ENCODE measurements at places on chromosomes 1 and 21.

GRCh38 chr1:2098839-2099785, 48.9 kb downstream of the PRKCZ start:
- DNase-seq = no peak

DNA sequence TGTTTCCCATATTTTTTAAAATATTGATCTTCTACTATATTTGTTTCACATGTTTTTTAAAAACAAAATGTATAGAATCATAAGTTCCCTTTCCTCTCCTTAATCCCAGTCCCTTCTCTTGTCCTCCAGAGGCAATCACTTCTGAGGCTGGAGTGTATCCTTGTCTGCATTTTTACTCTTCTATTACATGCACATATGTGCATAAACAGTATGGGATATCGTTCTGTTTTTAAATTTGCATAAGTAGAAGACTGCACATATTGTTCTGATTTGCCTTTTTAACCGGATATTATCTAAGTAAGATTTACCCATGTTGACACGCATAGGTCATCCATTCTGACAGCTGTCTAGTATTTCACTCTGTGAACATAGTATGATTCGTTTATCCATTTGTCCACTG, 142.0 kb downstream of the TRABD2B start:
- no peak for DNase-seq

GRCh38 chr21:45983649-45983965, 2.0 kb downstream of the COL6A1 start:
- DNase-seq = no peak

GRCh38 chr1:180358649-180359048, 128.6 kb downstream of the LHX4 start:
- DNase-seq = no peak

DNA sequence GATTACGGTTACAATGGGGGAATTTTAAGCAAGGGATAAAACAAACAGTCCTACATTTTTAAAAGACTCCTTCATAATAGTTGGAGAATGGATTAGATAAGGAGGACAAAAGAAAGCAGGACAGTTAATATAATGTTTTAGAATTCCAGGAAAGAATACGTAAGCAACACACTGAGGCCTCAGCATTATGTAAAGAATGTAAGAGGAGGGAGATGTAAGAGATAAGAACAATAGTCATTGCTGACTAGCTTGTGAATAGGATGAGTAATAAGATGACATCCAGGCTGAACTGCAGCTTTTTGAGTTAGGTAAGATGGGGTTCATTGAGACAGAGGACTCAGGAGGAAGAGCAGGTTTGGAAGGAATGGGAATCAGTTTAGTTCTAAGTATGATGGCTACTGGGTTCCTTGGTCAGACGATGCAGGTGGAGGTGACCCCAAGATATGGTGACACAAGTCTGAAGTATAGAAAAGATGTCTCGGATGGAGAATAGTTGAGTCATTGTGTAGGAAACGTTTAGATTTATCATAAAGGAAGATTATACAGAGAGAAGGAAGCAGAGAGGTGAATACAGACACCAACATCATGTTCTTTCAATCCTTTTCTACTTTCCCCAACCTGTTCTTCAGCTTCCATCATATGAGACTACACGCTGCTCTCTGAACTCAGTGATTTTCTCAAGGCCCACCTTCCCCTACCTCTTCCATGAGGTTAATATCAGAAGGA, 372.8 kb downstream of the PTBP2 start:
- no peak for DNase-seq

GRCh38 chr1:17831597-17831996, 76.5 kb downstream of the ACTL8 start:
- DNase-seq = no peak

GRCh38 chr1:181295217-181295616, 188.1 kb upstream of the CACNA1E start:
- no peak for DNase-seq

DNA sequence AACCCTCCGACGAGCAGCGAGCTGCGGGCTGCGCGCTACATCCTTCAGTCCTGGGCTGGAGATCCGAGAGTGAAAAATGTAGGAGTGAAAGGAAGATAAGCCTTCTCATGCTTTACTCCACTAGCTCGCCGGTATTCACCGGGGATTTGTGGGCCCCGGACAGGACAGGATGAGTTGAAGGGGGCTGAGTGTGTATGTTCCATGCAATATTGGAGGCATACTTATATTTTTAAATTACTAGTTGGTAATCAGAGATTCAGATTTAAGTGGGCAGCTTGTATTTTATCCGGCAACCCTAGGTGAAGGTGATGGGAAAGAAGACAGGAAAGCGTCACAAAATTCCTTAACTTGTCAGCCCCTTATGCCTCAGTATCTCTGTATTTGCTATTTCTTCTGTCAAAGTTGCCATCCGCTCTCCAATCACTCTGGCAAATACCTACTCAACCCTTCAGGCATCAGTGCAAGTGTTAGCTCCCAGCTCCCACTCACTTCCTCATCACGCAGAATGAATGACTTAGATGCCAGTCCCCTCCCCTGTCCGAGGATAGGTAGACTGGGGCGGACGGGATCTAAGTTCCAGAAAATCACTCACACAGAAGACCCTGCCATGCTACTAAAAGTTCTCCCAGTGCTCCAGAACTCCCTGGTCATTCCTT, 503 bp upstream of the PIGM start:
- no peak for DNase-seq

GRCh38 chr1:36924282-36924811, 110.0 kb downstream of the GRIK3 start:
- no peak for DNase-seq

DNA sequence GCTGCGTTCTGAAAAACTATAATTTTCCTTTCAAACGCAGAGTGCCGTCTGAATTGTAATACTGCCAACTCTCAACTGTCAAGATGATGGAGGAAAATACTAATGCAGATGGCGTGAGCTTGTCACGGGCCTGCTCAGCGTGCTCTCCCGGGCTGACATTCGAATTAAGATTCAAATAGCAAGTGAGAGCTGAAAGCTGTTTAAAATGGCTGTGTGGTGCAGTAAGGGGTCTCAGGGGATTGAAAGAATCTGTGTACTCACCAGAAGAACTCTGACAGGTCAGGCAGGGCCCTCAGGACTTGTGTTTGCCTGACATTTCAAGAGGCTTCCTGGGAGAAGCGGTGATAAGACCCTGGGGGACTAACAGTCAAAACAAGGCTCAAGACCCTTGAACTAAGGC, 33.1 kb downstream of the ZMYND12 start:
- no peak for DNase-seq

DNA sequence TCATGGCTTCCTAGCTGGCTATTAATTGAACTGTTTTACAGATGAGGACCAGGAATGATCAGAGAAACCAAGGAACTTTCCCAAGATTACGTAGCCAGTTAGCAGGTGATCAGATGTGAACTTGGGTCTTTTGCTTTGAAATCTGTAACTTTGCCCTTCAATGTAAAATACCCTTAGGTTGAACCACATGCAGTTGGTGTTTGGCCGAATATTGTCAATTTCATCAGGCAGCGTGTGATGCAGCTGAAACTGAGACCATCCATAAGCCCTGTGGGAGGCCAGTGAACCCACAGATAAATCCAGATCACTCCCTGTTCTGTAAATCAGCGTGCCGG, 150.8 kb downstream of the ETS2 start:
- DNase-seq = no peak

GRCh38 chr1:111842411-111842810, 86.7 kb downstream of the DDX20 start:
- DNase-seq = no peak

DNA sequence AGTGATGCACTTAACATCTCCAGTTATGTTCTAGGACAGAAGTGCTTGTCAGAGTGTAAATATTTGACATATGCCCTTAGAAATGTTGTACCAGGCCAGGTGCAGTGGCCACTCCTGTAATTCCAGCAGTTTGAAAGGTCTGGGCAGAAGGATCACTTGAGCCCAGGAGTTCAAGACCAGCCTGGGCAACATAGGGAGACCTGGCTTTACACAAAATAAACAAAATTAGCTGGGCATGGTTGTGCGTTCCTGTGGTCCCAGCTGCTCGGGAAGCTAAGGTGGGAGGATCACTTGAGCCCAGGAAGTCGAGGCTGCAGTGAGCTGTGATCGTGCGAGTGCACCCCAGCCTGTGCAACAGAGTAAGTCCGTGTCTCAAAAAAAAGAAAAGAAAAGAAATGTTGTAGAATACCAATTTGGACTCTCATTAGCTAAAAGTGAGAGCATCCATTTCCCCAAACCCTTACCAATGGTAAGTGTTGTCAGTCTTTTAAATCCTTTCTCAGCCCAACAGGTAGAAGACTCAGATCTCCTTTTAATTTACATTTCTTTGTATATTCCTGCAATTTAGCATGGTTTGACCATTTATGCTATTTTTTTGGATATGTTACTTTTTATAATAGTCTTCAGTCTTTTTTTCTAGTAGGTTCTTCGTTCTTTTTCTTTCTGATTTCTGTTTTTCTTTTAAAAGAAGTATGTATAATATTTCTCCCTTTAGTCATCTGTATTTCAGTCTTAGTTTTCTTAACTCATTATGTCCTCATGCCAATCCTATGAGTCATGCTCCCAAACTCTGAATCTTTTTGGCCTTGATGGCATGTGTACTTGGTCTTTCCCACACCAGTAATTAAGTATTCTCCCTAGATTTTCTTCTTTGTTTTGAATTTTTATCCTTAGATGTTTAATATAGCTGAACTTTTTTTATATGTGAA, 74.4 kb downstream of the CAMTA1 start:
- no peak for DNase-seq

- no peak for DNase-seq
Observed at GRCh38 chr1:211336161-211336560, 9.5 kb downstream of the TRAF5 start.

DNA sequence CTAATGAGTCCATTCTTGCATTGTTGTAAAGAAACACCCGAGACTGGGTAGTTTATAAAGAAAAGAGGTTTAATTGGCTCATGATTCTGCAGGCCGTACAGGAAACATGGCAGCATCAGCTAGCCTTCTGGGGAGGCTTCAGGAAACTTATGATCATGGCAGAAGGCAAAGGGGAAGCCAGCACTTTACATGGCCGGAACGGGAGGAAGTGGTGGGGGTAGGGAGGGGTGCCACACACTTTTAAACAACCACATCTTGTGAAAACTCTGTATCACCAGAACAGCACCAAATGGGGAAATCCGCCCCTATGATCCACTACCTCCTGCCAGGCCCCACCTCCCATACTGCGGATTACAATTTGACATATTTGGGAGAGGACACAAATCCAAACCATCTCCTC, 43.9 kb downstream of the NOS1AP start:
- no peak for DNase-seq

DNA sequence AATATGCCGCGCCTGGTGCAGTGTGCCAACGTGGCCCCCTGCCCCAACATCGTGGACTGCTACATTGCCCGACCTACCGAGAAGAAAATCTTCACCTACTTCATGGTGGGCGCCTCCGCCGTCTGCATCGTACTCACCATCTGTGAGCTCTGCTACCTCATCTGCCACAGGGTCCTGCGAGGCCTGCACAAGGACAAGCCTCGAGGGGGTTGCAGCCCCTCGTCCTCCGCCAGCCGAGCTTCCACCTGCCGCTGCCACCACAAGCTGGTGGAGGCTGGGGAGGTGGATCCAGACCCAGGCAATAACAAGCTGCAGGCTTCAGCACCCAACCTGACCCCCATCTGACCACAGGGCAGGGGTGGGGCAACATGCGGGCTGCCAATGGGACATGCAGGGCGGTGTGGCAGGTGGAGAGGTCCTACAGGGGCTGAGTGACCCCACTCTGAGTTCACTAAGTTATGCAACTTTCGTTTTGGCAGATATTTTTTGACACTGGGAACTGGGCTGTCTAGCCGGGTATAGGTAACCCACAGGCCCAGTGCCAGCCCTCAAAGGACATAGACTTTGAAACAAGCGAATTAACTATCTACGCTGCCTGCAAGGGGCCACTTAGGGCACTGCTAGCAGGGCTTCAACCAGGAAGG, 4.3 kb downstream of the GJB3 start:
- no peak for DNase-seq

GRCh38 chr1:178946855-178947676, 76.2 kb upstream of the ANGPTL1 start:
- no peak for DNase-seq

- no peak for DNase-seq
Observed at GRCh38 chr1:158147869-158148268, 32.8 kb upstream of the CD1D start.

DNA sequence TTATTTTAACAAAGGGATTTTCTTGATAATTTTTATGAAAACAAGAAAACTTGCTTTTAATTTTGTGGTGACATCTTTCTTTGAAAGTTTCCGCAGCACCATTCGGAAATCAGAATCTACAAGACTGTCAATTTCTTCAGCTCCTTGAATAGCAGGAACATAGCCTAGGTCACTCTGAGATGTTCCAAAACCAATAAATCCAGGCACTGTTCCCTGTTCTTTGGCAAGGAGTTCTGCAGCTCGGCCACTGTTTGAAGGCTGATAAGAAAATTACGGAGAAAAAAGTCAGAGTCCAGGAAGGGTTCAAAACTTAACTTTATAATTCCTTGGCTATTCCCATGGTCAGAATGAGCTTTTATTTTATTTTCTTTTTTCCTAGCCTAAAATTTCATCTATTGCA, 6.0 kb downstream of the LTN1 start:
- DNase-seq = no peak

- DNase-seq = no peak
Observed at GRCh38 chr21:39315603-39316445, 2.4 kb upstream of the BRWD1 start.

GRCh38 chr1:30764939-30765555, 7.5 kb upstream of the LAPTM5 start:
- DNase-seq = no peak

GRCh38 chr1:5161372-5161771, 507.0 kb downstream of the AJAP1 start:
- DNase-seq = no peak

GRCh38 chr1:213821943-213822334, 165.8 kb upstream of the PROX1 start:
- DNase-seq = no peak

DNA sequence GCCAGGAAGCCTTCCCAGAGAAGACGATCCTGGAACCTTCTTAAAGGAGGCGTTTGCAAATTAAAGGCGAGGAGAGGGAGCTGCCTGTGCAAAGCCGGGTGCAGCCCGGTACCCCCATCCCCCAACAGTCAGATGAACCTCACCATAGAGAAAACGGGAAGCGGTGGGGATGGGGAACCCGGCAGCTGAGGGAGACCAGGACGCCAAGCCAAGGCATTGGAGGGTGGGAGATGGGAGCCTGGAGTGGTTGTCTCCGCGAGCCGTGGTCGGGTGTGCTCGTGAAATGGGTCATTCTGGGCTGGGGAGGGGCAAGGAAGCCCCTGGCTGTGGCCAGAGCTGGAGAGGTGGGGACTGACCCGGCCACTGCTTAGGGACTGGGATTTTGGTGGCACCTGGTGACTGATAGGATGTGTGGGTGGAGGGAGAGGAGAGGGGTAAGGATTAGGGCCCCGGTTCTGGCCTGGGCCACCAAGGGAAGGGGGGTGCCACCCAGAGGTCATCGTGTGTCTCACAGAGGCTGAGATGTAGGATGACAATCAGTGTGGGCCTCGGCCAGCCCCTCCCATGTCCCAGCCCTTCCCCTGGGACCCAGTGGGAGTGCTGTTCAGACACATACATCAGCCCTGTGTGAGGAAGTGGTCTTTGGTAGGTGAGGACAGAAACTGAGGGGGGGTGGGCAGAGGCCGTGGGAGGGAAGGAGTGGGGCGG, 676 bp upstream of the PADI2 start:
- DNase-seq = no peak

GRCh38 chr1:51071291-51072042, 30.6 kb upstream of the C1orf185 start:
- no peak for DNase-seq
